ENCODE measurements at places on chromosomes 16 and 17.

GRCh38 chr16:47728205-47728604 is 267.1 kb downstream of the PHKB start:
- DNase-seq, result no peak

DNA sequence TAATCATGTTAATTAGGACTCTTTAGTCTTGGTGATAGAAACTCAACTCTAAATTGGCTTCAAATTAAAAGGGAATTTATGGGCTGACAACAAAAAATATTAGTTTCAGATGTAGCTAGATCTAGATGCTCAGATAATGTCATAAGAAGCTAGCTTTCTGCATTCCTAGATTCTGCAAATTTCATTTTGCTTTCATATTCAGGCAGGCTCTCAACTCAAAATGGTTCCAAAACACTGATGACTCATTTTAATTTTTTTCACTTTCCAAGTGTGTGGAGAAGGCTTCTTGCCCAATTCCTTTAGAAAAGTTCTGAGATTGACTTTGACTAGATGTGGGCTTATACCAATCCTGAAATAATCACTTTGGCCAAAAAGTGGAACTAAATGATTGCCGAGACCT is 236.7 kb upstream of the GOT2 start:
- DNase-seq, result no peak

- DNase-seq, result no peak
Measured at GRCh38 chr16:67283826-67284555, 4.7 kb downstream of the PLEKHG4 start.

DNA sequence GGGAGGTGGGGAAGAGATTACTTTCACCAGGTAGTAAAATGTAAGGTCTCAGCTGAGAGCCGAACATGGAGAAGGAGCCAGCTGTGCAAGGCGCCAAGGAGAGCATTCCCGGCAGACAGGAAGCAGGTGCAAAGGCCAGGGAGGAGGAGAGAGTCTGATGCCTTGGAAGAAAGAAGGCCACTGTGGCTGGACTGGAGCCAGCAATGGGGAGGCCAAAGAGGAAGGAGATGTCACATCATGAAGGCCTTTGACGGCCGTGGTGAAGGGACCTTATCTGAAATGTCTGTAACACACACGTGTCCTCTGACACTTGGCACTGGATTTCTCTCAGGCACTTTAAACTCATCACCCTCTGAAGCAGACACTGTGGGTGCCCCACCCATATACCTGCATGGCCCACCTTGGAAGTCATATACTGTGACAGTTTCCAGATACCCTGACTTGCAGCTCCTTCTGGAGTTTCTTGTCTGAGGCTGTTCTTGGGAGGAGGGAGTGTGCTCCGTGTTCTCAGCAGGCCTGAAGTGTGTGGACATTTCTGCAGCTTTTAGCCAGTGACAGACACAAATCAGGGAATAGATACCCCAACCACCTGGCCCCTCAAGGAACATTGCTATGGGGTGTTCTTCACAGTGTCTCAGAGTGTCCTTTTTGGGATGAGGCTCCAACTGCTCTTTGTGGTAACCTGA is 1.9 kb upstream of the SLC5A2 start:
- no peak for DNase-seq

GRCh38 chr17:15954222-15954621 is 9.3 kb downstream of the ADORA2B start:
- no peak for DNase-seq

DNA sequence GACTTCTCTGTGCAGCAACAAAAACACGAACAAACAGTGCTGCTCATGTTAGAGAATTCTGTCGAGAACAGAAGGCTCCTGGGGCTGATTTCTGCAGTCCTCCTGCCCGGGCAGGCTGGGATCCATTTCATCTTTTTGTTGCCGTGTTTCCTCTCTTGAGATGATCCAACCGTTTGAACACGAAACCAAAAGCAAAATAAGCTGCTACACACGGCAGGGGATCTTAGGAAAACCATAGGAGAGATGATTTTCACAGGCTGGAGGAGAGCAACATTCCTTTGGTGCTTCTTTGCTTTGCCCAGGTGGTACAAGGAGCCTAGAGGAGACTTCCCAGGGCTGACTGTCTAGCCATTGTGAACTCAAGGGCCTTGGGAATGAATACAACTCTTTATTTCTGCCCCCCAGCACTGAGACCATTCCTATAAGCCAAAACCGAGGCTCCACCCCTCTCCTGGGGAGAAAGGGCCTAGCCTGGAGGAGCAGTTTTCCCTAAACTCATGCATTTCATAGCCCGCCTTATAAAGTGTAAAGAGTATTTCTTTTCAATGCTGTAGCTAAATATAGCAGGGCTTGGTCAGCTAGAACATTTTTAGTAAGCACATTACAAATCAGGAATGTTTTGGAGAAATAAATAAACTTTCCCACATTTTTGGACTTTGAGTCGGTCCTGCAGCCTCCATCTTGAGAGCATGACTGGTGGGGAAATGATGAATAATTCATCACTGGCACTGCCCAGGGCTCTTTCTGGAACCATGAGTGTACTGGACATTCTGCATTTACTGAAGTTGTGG is 7.7 kb downstream of the FOXL1 start:
- no peak for DNase-seq

- no peak for DNase-seq
Measured at GRCh38 chr17:78412403-78412802, 34.0 kb downstream of the PGS1 start.

- DNase-seq, result no peak
Measured at GRCh38 chr17:67152824-67153223, 92.2 kb downstream of the HELZ start.

- no peak for DNase-seq
Measured at GRCh38 chr17:21177401-21177800, 36.6 kb downstream of the TMEM11 start.

- DNase-seq, result no peak
Measured at GRCh38 chr16:1345087-1345486, 6.6 kb downstream of the TSR3 start.

DNA sequence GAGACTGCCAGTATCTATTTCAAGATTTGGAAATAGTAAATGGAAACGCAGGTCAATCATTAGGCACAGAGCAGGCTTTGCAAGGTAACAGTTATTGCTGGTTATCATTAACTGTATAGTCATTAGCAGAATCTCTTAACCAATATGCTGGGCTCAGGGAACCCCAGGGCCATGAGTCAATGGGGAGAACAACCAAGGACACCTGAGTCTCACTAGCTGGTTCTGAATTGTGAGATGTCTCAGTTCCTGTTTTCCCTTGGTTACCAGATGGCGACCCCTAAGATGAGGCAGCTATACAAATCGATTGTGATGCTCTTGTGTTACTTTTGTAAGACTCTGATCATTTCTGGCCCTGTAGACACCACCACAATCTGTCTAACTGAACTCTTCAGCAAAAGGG is 385.3 kb downstream of the HAPSTR1 start:
- DNase-seq, result no peak

DNA sequence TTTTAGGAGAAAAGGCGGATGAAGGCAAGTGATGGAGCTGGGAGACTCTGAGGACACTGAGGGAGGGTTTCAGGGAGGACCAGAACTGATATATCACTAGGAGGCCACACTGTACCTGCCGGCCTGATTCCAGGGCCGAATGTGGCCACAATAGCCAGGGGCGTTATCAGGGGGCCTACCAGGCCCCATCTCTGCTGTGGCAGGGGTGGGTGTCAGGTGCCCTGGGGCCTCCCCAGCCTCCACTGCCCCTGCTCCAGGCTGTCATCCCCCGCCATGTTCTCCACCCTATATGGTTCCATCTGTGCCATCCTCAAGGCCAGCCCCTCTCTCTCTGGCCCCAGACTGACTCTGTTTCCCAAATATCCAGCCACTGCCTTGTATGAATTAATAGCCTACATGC is 246.5 kb downstream of the GSG1L start:
- no peak for DNase-seq

DNA sequence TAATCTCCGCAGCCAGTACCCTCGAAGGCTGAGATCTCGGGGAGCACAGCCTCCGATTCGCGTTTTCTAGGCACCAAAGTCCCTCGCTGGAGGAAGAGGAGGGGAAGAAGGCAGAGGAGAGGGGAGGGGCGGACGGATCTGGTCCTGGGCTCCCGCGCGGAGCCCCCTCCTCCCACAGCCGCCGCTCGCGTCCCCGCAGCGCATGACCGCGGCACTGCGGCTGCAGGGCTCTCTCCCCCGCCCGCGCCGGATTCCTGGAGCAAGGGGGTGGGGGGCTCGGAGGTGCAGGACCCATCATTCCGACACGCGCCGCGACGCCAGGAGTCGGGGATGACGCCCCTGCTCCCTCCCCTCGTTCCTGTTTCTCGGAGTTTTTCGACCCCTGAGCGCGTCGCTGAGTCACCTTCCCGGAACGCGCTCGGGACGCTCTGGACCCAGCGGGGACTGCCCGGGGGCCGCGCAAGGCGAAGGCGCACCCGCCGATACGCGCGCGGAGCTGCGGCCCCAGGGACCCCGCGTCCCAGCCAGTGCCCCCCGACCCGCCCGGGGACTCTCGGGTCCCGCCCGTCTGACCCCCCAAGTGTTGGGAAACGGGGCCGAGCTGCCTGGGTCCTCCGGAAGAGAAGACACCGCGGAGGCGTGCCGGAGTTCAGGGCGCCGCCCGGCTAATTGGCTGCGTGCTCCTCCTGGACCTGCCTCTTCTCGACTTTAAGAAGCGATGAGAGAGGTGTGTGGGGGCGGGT is 1.4 kb upstream of the SPHK1 start:
- peak; percentile 22 for DNase-seq

DNA sequence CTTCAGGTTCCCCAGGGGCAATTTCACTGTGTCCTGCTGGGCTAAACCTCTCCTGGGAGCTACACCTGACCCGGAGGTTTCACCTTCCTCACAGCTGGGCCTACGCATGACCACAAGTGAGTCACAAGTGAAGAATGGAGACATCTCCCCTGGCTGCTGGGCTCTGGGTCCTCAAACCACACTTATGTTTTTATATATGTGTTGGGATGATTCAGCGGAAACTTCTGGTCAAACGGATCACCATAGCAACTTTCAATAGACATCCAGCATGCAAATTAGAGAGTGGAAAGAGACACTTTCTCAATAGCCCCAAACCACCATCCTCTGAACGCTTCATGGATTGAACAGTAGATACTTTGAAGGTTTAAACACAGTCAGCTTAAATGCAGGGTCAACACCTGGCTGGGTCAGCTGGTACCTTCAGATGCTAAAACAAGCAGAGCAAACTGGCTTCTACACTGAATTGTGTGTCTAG is 28.0 kb upstream of the MAF start:
- DNase-seq, result no peak

- DNase-seq, result no peak
Measured at GRCh38 chr17:80749611-80750010, 205.0 kb downstream of the RPTOR start.

- DNase-seq, result peak; percentile 37
Measured at GRCh38 chr17:17028059-17028877, 14.0 kb upstream of the MPRIP start.

DNA sequence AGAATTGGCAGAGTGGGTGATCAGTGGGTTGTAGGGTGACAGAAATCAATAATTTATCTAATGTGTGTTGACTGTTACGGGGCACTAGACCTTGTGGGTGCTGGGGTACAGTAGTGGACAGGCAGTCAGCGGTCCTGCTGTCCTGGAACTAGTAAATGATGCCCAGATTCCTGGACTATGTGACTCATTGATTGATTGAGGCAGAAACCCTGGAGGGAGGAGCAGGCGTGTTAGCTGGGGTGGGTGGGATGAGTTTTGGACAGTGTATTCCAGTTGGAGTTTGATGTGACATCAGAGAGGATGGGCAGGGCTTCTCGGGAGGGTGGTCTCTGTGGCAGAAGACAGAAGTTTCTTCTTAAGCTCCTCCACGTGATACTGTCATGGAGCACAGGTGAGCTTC is 24.4 kb downstream of the PRMT7 start:
- no peak for DNase-seq

GRCh38 chr17:42025191-42025579 is 5.3 kb downstream of the NKIRAS2 start:
- no peak for DNase-seq

DNA sequence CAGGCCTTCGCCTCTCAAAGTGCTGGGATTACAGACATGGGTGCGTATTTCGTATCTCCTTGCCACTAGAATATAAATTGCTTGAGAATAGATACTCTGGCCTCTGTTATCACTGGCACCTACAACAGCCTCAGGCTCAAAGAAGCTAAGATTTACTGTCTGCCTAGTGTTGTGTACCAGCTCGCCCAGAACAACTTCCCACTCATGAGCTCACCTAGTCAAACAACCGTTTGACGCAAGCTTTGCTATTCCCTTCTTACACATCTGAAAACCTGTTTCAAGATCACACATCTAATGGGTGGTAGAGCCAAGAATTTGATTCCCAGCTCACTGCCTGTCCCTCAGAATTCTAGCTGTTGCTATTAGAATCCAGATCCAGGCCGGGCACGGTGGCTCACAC is 24.4 kb downstream of the MIS12 start:
- DNase-seq, result no peak

DNA sequence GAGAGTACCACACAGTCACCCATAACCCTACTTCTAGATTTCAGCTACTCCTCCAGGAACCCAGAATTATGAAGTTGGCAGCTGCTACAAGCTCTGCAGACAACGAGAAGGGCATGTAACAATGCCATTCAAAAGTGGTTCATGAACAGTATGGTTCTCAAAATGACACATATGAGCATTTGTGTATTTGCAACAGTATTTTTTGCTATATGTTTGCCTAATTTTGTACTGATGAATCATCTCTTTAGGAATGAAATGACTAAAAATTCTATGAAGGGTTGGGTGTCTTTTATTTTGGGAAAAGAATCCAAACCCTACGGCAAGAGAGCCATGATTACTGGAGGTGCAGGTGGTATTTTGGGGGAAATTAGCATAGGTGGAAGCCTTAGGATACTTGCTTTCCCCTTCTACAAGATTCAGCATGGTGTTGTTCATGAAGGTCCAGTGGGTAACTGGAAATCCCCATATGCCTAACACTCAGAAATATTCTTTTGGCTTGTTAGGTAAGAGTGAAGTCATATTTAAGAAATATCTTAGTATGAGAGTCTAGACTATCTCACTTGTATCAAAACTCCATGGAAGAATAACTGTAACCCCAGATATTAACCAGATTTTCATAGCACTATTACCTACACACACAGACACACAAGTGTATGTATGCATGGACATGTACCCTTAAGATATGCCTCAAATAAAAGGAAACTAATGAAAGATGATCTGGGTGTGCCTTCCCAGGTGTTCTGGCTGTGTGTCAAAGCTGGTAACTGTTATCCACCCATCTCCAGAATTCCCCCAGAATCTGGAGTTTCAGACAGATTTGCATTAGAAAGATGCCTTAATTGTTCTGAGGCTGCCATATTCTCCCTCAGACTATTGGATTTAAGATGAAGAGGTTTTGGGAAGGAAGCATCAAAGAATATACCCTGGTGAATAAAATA is 688.2 kb upstream of the SOX9 start:
- no peak for DNase-seq

DNA sequence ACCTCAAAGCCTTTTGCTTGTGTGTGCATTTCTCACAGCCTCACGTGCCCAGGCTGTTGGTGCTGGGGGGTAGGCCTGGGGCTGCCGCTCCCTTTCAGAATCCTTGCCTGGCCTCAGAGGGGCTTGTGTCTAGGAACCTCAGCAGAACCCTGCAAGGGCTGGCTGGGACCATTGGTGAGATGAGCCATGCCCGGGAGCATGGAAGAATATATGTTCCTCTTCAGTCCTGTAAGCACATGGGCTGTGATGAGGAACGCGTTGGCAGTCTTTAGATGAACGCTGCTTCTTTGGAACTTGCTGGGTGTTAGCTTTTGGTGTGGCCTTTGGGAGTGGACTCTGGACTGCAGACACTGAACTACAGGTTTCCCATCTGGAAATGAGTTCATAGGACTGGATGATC is 32.0 kb upstream of the SLC5A10 start:
- no peak for DNase-seq

Measured in NCI-H524 (cell line).